Activated CD4-positive, alpha-beta T cell treated with anti-CD3 and anti-CD28 coated beads, Interleukin-2, Interleukin-4, amounts not matched to agents 100 ng/mL and 50 ng/mL, durations not matched to agents 16 hours and 8 hours (primary cell): ENCODE measurements at places on chromosomes 13 and 19.

DNA sequence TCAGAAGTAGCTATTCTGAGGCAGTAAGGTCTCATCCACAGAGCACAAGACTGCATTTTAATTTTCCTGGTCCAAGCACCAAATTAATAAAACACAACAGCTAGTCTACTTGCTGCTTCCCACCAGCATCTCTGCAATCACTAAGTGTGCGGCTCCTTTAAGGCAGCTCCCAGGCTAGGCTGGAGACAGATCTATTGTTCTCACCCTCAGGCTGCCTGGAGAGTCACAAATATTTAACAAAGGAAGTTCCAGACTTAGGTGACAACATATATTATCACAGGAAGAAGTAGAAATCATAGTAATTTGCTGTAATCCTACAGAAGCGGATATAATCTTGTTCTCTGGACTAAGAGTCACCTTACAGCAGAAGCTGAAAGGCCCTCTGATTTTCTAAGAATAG is 2.2 kb upstream of the EID2 start:
- no peak for DNase-seq

DNA sequence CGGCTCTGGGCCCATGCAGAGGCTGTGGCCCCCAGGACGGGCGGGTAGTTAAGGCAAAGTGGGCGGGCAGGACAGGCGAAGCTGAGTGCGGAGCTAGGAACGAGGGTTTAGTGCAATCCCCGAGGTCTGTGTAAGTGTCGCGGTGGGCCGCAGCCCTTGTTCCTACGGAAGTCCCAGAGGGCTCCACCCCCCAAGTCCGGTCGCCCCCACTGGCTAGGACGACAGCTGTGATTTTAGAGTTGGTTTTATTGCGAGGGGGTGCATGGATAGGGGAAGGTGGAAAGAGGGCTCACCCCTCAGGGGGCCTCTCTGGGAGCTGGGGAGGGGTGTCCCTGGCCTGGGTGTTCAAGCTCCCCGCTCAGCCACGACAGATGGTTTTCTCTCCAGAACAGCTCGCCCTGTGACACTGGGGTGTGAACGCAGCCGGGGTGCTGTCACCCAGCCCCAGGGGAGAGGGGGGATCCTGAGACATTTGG is 21.7 kb downstream of the ZBTB7A start:
- no peak for DNase-seq

DNA sequence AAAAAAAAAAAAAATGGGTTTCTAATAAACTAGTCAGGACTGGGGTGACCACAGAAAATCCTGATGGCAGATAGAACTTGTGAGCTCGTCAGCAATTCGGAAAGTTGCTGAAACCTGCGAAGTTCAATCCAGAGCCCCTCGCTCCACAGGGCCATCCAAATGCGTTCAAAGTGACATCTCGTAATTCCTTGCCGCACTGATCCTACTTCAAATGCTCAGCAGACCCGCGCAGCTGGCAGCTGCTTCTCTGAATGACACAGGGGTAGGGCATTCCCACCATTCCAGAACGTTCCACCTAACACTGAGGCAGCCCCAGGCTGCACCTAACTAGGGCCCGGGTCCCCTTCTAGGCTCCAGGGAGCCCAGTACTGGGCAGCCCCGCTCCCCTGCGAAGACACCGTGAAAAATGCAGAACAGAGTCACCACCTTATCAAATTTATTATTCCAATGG is 4.8 kb upstream of the DAPK3 start:
- DNase-seq = no peak

DNA sequence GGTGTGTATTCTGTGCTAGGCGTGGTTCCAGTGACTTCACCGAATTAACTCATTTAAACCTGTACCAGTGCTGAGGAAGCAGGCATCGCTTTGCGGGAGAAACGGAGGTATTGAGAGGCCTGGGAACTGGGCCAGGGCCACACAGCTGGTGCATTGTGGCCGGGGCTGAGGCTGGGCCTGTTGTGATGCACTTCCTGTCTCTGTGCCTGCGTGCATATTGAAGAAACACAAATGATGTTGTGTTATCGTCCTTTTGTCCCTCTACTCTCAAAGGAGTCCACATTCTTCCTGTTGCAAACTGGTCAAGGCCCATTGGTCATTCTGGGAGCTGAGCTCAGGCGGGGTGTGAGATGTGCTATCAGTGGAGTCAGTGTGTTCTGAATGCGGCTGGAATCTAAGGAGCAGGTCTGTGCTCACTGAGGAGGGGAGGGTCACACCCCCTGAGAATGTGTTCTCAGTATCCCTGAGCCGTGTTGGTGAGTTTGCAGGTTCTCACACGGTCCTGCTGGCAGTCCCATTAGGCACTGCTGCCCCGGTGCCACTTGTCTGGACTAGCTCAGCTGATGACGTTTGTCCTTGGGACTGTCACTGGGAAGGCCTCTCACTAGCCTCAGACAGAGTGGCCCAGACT is 62.1 kb downstream of the ARHGEF7 start:
- no peak for DNase-seq

DNA sequence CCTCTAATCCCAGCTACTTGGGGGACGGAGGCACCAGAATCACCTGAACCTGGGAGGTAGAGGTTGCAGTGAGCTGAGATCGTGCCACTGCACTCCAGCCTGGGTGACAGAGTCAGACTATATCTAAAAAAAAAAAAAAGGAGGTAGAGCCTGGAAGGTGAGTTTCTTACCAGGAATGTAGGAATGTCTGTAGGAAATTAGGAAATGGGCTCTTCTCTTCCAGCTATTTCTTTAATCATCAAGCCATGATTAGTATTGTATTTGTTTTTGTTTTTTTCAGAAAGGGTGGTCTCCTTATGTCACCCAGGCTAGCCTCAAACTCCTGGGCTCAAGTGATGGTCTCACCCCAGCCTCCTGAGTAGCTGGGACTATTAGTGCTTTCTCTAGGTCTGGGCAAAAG is 26.3 kb upstream of the SERP2 start:
- DNase-seq = no peak

- no peak for DNase-seq
These were observed 138.5 kb downstream of the ZAR1L start for GRCh38 chr13:32176696-32177095.

- DNase-seq = peak; percentile 79
These were observed 9.8 kb upstream of the ZNF627 start for GRCh38 chr19:11587302-11587974.

DNA sequence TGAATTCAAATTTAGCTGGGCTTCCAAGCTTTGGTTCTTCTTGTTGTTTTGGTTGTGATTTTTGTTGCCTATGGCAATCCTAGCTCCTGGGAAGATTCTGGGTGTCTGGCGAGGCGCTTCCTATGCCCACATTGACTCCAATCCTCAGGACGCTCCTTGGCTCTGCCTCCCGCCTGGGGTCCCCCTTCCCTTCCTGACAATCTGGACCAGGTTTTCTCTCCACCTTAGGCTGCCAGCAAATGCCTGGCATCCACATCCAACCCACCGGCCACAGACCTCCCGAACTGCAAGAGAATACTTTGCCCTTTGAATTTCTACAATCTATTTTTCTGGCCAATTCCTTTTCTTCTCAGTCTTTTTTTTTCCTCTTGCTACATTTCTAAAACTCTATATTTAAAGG is 186.9 kb upstream of the UBL3 start:
- no peak for DNase-seq

DNA sequence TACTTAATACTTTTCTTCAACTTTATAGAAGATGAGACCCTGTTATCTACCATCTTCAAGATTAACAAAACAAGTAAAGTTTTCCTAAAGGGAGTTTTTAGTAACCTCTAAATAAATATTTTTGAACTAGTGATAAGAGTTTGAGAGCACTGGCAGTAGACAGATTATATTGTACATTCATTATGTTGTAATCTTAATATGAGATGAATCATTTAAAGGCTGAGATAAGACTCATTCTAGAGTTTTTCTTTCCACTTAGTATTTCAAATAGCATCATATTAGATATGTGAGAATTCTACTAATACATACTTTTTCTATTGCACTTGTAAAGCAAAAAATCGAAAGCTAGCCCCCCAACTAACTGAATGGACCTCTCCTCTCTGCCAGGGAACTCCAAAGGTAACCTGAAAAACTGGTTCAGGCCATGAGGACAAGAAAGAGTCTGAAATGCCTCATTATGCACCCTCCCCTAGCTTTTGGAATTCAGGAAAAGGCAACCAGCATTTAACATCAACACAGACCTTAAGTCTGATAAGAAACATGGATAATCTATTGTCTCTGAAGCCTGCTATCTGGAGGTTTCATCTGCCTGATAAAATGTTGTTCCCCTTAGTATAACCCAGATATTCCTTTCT is 875.4 kb upstream of the SLC10A2 start:
- DNase-seq = no peak

GRCh38 chr13:90623318-90624011 is 724.0 kb upstream of the MIR17HG start:
- DNase-seq = no peak

- DNase-seq = no peak
These were observed 684.2 kb downstream of the LIG4 start for GRCh38 chr13:107531180-107531579.

DNA sequence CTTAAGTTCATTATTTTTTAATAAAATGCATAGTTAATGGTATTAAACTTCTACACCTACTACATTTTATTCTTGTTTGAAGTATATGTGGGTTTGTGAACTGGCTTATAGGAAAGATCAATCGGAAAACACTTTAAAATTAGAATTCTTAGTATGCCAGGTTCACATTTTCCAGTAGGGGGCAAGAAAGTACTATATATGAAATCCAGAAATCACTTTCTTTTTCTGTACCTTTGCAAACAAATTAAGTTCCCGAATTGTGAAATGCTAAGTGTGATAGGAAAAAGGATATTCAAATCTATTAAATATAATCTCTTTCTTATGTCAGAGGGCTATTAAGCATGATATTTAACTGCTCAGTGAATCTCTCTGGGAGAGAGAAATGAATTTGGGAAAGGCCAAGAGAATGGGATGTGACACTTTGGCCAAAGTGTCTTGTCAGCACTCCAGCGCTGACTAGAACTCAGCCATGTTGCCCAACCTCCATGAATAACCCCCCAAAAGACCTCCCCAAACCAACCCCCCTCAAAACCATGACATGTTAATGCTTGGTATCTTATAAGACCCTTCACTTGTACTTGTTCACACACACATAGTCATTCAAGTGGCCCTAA is 122.6 kb upstream of the SLC10A2 start:
- peak; percentile 8 for DNase-seq

DNA sequence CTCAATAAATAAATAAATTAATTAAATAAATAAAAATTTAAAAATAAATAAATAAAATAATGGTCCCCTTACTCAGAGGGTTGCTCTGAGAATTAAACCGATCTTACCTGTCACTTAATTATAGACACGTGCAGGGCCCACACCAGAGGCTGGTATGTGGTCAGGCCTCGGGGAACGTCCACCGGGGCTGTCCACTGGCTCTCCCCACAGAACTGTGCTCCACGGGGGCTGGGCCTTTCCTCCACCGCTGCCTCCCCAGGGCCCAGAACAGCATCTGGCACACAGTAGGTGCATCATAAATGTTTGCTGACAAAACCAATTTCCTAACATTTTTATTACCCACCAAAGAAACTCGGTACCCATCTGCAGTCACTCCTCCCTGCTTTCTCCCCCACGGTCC is 69.2 kb downstream of the CEBPG start:
- DNase-seq = no peak

- no peak for DNase-seq
These were observed 31.2 kb downstream of the PPP2R1A start for GRCh38 chr19:52221031-52221430.

GRCh38 chr19:55147545-55148251 is 1.3 kb downstream of the TNNT1 start:
- no peak for DNase-seq

DNA sequence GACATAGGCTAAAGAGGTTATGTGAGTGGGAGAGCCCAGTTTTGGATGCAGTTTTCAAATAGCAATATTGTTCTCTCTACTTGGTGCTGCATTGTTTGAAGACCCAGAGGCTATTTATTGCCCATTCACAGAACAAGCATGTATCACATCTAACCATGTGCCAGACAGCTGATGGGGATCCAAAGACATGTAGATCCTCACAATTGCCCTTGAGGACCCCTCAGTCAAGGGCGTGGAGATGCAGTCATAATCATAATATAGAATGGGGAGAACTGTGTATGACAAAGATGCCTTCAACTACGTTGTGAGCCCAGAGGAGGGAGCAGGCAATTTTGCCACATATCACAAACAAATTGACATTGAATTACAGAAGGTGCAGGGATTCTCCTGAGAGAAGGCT is 70.5 kb downstream of the NHLRC3 start:
- no peak for DNase-seq

GRCh38 chr19:35155981-35156672 is 1.6 kb downstream of the FXYD5 start:
- DNase-seq = no peak

DNA sequence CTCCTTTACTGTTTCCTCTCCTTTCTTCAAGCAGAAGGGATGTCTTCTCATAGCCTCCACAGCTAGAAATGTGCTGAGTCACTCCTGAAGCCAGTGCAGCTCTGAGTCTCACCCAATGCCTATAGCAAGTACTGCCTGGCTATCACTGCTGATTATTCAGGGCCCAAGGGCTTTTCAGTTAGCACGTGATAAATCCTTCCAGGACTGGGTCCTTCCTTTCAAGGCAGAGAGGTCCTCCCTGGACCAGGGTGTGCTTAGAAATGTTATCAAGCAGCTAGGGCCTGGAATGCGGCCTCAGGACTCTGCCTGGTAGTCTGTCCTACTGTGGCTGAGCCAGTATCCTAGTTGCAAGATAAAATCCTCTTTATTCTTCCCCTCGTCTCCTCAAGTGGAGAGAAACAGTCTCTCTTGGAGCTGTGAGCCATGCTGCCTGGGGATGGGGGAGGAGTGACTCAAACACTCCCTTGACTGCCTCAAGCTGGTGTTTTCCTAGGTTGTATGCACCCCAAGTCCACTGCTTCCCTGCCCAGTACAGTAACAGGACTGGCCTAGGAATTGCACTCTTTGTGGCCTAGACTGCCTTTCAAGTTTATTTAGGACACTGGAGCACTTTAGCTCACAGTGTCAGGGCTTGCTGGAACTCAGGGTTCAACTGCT is 198.7 kb upstream of the SERP2 start:
- no peak for DNase-seq

DNA sequence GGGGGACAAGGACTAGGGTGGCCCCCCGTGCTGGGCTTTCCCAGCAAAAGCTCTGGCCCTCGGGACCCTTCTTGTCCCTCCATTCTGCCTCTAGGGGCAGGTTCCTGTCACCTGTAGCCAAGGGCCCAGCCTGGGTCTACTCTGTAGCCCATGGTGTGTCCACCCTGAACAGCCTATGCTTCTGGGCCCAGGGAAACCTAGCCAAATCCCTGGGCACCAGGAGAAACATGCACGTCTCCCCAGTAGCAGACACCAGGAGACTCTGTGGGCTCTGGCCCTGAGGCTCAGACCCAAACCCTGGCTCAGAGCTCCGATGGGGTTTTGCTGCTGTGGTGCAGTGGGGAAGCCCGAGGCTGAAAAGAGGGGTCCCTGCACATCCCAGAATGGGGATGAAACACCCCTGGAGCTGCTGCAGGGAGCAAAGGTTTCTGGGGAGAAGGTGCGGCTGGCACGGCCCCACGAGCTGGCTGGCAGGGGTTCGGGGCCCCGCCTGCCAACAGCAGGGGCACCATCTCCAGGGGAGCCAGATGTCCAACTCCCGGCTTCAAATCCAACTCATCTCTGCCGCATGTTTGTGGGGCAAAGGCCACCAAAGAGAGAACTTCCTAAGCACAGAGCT is 18.2 kb downstream of the CEBPG start:
- DNase-seq = no peak

- peak; percentile 70 for DNase-seq
These were observed 54.0 kb downstream of the GNG7 start for GRCh38 chr19:2648528-2648937.
